ENCODE measurements at places on chromosomes 3 and 15. TPM values are rescaled to one million over a fixed set of nuclear protein-coding genes. Genes with fewer than 3 reads are reported as not detected.
A peak's percentile ranks its signal among the peaks of the same experiment; 100 is the strongest.

DNA sequence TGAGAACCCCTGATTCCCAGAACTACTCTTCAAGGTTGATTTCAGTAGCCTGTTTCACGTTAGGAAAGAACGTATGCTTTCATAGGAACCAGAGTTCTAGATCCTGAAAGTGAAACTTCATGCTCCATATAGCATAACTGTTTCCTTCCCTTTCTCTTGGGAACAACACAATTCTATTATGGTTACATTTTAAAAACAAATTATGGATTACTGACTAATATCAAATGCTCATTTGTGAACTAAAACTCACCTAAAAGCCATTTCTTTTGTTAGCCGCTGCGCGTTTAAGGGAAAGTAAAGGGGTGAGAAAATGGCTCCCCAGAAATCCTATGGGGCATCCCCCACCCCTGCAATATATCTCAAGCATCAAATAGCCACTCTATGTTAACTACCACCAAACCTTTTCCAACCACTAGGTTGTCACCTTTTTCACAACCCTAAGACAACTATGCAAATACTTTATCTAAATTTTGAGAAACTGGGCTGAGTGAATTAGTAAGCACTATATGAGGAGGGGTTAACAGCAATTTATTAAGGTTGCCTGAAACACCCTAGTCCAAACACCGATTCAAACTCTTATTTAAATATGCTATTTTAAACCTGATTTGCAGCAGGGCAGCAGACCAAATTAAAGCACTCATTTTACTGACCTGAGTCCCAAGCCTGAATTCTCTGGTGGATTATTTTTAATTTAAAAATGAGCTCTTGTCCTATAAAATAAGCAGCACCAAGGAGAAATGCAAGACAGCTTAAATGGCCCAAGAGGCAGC, 2.4 kb downstream of the SIAH2 start:
- no peaks in the 10 kb centered on the region for H3K27me3 ChIP-seq
- DNase-seq, result no peak
- H3K36me3 ChIP-seq, result no peaks in the 10 kb centered on the region
- peaks cover 39% of the 10 kb centered on the region for H3K4me1 ChIP-seq
- peak overlapping the region; percentile 71 for H3K4me3 ChIP-seq
- peak overlapping the region; percentile 36 for H3K27ac ChIP-seq

DNA sequence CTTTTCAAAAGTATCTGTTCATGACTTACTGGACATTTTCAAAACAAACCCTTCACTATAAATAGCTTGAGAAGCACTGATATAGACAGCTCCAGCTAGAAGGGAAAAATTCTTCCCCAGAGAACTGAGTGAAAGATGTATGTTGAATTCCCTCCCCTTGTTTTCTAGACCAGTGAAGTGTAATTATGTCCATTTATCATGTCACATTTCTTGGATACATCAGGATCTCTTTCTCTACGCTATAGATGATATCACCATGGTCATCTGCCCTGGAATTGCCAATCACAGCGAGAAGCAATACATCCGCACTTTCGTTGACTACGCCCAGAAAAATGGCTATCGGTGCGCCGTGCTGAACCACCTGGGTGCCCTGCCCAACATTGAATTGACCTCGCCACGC, 66.3 kb downstream of the RLBP1 start:
- H3K4me3 ChIP-seq, result no peak overlapping the region
- DNase-seq, result no peak
- H3K4me1 ChIP-seq, result peaks cover 3% of the 10 kb centered on the region
- H3K27ac ChIP-seq, result no peak overlapping the region

GRCh38 chr3:66021731-66022131, 17.0 kb downstream of the MAGI1 start:
- H3K36me3 ChIP-seq, result no peaks in the 10 kb centered on the region
- no peak overlapping the region for H3K27ac ChIP-seq
- peaks cover 4% of the 10 kb centered on the region for H3K4me1 ChIP-seq

DNA sequence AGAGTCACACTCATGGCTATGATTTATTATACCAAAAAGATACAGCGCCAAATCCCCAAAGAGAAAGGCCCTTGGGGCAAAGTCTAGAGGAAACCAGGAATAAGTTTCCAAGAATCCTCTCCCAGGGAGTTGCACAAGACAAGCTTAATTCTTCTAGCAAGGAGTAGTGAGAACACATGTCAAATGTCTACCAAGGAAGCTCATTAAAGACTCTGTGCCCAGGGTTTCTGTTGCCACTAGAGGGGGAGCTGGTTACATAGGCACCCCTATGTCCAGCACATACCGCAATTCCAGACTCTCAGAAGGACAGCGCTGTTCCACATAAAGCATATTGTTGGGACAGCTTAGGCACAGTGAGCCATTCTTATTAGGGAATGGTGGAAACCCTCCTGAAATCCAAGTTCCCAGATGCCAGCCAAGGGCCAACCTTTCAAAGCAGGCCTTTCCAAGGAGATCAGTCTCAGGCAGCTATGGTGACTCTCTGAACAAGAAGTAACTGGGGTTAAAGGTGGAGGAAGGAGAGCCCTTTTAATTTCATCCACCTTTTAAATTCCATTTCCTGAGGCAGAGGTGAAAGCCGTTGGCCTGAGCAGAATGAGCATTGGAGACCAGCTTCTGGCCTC, 194.2 kb downstream of the UACA start:
- no peak overlapping the region for H3K27ac ChIP-seq
- no peaks in the 10 kb centered on the region for H3K27me3 ChIP-seq
- no peak overlapping the region for H3K4me3 ChIP-seq
- no peaks in the 10 kb centered on the region for H3K36me3 ChIP-seq
- no peak for DNase-seq
- no peaks in the 10 kb centered on the region for H3K4me1 ChIP-seq

- no peaks in the 10 kb centered on the region for H3K27me3 ChIP-seq
- no peaks in the 10 kb centered on the region for H3K4me1 ChIP-seq
- DNase-seq, result no peak
- H3K36me3 ChIP-seq, result no peaks in the 10 kb centered on the region
- no peak overlapping the region for H3K27ac ChIP-seq
Observed at GRCh38 chr3:71813704-71814103, 28.8 kb upstream of the PROK2 start.

DNA sequence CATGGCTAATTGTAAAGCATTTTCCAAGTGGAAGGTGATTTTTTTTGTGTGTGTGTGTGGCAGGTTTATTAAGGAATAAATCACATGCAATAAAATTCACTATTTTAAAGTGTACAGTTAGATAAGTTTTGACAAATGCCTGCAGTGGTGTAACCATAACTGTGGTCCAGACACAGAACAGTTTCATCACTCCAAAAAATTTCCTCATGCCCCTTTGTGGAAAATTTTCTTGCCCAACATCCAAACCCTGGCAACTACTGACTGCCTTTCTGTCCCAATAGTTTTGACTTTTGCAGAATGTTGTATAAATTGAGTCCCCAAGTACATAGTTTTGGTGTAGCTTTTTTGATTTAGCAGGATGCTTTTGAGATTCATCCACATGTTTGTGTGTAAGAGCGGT, 135.1 kb upstream of the KLHL25 start:
- no peaks in the 10 kb centered on the region for H3K36me3 ChIP-seq
- H3K27ac ChIP-seq, result no peak overlapping the region
- H3K27me3 ChIP-seq, result no peaks in the 10 kb centered on the region

- no peaks in the 10 kb centered on the region for H3K27me3 ChIP-seq
- H3K27ac ChIP-seq, result no peak overlapping the region
- no peak for DNase-seq
- H3K4me1 ChIP-seq, result no peaks in the 10 kb centered on the region
- H3K4me3 ChIP-seq, result no peak overlapping the region
Observed at GRCh38 chr3:126111566-126112475, 27.9 kb upstream of the SLC41A3 start.

DNA sequence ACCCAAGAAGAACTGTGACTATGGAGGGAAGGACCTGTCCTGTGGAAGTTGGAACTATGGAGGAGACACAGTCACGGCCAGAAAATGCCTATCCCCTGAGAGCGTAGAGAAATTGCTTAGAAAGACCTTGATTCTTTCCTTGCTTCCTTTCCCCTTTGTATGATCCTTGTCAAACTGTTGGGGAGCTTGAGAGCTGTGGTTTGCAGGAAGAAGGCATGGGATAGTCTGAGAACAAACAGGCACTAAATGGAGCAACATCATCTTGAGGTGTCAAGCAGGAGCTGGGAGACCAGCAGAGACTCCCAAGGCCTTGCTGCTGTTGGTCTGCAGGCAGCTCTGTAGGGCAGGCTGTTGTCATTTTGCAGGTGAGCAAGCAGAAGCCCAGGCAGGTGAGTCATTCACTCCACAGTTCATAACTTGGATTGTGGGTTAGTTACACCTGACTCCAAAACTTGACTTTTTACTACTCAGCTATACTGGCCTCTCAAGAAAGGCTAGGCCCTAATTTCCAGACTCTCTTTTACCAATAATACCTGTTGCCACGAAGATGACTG, 298.9 kb downstream of the LRTM1 start:
- no peaks in the 10 kb centered on the region for H3K4me1 ChIP-seq
- no peak for DNase-seq

GRCh38 chr3:13700362-13700761, 151.4 kb downstream of the FBLN2 start:
- H3K27me3 ChIP-seq, result no peaks in the 10 kb centered on the region
- no peak overlapping the region for H3K27ac ChIP-seq
- H3K36me3 ChIP-seq, result no peaks in the 10 kb centered on the region
- no peaks in the 10 kb centered on the region for H3K4me1 ChIP-seq
- DNase-seq, result no peak
- H3K4me3 ChIP-seq, result no peak overlapping the region

- no peak overlapping the region for H3K27ac ChIP-seq
- no peaks in the 10 kb centered on the region for H3K4me1 ChIP-seq
- H3K27me3 ChIP-seq, result no peaks in the 10 kb centered on the region
- no peak overlapping the region for H3K4me3 ChIP-seq
- H3K36me3 ChIP-seq, result no peaks in the 10 kb centered on the region
- DNase-seq, result no peak
Observed at GRCh38 chr3:123871946-123872345, 12.2 kb downstream of the MYLK start.

DNA sequence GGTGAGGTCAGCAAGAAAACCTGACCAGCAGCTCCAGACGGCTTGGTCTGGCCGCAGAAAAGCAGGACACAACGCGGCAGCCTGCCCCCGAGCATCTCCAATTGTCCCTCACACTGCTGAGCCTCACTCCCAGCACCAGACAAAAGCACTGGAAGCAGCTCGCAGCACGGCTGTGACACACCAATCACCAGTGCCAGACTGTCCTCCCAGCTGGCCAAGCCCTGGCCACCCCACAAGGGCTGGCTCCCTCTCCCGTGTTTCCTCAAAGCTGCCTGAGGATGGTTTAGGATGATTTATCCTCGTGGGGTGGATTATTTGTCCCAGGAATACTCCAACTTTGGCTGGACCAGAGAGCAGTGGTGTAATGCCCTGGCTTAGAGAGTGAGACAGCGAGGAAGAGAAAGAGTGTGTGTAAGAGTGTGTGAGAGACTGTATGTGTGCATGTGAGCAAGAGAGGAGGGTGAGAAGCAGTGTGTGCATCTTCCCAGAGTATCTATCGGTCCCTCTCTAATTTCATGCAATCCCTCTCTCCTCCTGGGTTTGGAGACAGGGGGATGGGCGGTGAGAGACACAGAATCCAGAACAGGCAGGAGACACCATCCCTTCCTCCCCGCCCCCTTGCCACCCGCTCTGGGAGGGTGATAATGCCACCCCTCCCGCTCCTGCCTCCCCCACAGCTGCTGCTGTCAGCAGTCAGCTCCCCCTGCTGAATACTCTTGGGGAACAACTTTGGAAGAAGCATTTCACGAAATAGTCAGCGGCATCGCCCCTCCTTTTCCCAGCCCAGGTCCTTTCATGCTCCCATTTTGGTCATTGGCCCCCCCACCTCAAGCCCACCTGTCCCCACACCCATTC, 34.2 kb downstream of the SEMA5B start:
- H3K4me1 ChIP-seq, result no peaks in the 10 kb centered on the region
- H3K27ac ChIP-seq, result no peak overlapping the region
- H3K36me3 ChIP-seq, result no peaks in the 10 kb centered on the region
- no peak for DNase-seq

- no peak overlapping the region for H3K4me3 ChIP-seq
- no peaks in the 10 kb centered on the region for H3K27me3 ChIP-seq
Observed at GRCh38 chr3:15932348-15933300, 134.8 kb upstream of the ANKRD28 start.

DNA sequence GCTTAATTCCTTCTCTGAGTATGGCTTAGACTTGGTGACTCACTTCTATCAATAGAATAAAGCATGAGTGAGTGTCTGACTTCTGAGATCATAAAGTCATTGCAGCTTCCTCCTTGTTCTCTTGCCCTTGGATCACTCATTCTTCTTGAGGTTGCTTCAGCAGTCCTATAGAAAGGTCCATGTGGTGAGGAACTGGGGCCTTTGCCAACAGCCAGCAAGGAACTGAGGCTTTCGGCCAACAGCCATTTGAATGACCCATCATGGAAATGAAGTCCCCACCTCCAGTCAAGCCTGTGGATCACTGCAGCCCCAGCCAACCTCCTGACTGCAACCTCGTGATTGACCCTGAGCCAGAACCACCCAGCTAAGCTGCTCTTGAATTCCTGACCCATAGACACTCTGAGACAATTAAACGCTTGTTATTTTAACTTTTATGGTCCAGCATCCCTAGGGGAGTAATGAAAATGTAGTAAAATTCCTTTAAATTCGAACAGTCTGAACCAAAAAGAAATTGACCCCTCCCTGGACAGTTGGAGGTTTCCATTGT, 84.5 kb downstream of the WDR76 start:
- no peak overlapping the region for H3K27ac ChIP-seq
- H3K4me1 ChIP-seq, result no peaks in the 10 kb centered on the region
- no peaks in the 10 kb centered on the region for H3K36me3 ChIP-seq
- no peaks in the 10 kb centered on the region for H3K27me3 ChIP-seq
- no peak for DNase-seq

Gene IGSF11
- 0.71 TPM for total RNA-seq

Gene ADAMTS9
- 54.9 TPM for total RNA-seq

Gene LRRC31
- 1.7 TPM for total RNA-seq

Gene SERINC4
- 0.34 TPM for total RNA-seq

Gene LRRC34
- 0.78 TPM for total RNA-seq

Gene GPR176
- total RNA-seq, result 5.0 TPM

Gene NLGN1
- total RNA-seq, result 2.3 TPM

Gene FAM81A
- total RNA-seq, result 1.3 TPM

Gene DTWD1
- total RNA-seq, result 4.1 TPM

Gene TIMP4
- 1.6 TPM for total RNA-seq

Gene ARPP21
- not detected for total RNA-seq

Gene MEIS2
- total RNA-seq, result 53.4 TPM

Gene SCN11A
- total RNA-seq, result 1.0 TPM

Gene SH2D7
- not detected for total RNA-seq

Gene NUP210
- 20.4 TPM for total RNA-seq

Gene MYZAP
- 47.6 TPM for total RNA-seq

Gene POPDC2
- 2.0 TPM for total RNA-seq
